Gastrocnemius medialis (tissue), 4 donors: ENCODE measurements at places on chromosomes 13 and 19. TPM values are rescaled to one million over a fixed set of nuclear protein-coding genes. Genes with fewer than 3 reads are reported as not detected.

DNA sequence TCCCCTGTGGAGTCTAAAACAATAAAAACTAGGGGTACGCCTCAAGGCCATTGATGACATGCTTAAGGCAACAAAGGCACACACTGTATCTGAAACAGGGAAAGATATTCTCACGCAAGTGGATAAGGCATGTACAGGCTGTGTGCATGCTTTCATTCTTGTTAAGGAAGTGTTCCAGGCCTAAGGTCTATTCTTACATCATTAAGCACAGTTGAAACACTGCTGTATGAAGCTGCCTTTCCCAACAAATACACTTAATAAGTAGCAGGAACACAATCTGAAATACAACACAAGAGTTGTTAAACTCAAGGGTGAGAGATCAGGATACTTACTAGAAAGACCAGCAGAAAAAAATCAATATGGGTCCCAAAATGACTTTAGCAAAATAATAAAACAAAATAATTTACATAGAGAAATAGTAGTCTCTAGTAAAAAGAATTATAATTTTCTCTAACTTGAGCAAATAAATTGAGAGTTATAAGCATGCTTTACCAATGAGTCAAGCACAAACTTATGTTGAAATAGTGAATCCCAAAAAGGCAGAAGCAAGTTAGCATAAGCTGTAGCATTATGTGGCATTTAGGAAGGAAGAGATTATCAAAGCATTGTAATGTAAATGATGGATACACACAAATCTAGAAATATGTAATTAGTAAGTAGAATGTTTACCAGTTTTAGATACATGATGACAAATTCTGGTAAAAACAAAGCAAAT is 796.9 kb downstream of the SLITRK1 start:
- no peak for DNase-seq

DNA sequence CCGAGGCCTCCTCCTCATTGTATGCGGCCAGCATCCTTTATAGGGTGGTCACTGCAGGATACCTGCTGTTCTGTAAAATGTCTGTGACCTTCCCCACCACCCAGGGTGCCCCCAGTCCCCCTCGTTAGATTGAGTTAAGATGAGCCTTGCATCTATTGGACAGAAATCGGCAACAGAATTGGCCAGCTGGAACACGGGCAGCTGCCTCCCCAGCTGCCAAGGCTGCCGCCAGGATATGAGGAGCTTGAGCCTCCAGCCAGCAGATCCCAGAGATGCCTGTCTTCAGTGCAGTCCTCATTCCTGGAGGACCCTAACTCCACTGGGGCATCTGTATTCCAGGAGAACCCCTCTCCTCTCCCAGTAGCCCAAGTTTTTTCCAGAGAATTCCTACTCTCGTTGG is 463.0 kb downstream of the TSHZ3 start:
- no peak for DNase-seq

Gene ALKBH6
- 50.1 TPM for total RNA-seq

Gene PABPC3
- total RNA-seq = not detected

- no peak for DNase-seq
Measured at GRCh38 chr19:391207-391557, 17.8 kb downstream of the C2CD4C start.

GRCh38 chr13:112814905-112815585 is 125.2 kb downstream of the ATP11A start:
- no peak for DNase-seq

DNA sequence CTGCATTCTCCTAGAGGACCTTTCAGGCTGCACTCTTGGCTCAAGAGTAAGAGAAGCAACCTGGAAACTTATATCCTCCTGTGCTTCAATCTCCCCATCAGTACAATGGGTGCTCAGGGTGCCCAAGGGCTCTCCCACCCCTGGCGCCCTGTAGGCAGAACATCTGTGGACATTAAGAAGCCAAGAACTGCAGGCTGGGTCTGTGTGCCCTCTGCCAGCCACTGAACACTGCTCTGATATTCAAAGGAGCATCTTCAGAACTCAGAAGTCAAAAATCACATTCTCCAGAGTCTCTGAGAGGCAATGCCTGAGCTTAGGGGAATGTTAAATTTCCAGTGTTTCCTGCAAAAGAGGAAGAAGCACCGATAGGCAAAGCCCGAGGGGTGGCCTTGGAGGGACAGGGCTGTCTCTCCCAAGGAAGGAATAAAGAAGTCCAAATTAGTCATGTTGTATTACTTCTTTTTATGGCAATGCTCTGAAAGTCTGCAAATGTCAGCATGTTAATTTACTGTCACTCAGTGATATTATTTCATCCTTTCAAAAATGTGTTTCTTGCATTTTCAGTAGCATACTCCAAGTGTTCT is 88.1 kb downstream of the TSHZ3 start:
- DNase-seq = no peak

- DNase-seq = no peak
Measured at GRCh38 chr13:24267801-24268200, 41.6 kb upstream of the C1QTNF9 start.
